Fibroblast of the aortic adventitia (primary cell): ENCODE measurements at places on chromosomes 1 and 21. TPM values are rescaled to one million over a fixed set of nuclear protein-coding genes. Genes with fewer than 3 reads are reported as not detected.

Gene NBPF6
- total RNA-seq: not detected in 2 replicates

Gene PRELP
- 1.4 and 3.7 TPM in 2 replicates for total RNA-seq

Gene CD1D
- 0.09 TPM in 1 of 2 replicates, not detected in the other for total RNA-seq

Gene PROX1
- 0.36 TPM in 1 of 2 replicates, not detected in the other for total RNA-seq

Gene MAP1LC3C
- total RNA-seq: 0.09 TPM in 1 of 2 replicates, not detected in the other

Gene ORC1
- total RNA-seq: 0.49 and 12.6 TPM in 2 replicates

Gene C8B
- not detected in 2 replicates for total RNA-seq

Gene MFN2
- 41.9 and 59.7 TPM in 2 replicates for total RNA-seq

Gene NR5A2
- total RNA-seq: 0.25 and 11.5 TPM in 2 replicates
